Stimulated activated CD8-positive, alpha-beta memory T cell treated with anti-CD3 and anti-CD28 coated beads, Interleukin-4, amount 100 ng/mL, for 1 hour (primary cell): ENCODE measurements at places on chromosomes 6 and 20.

- no peak for DNase-seq
Observed at GRCh38 chr20:63968928-63969760, 586 bp downstream of the ZNF512B start.

DNA sequence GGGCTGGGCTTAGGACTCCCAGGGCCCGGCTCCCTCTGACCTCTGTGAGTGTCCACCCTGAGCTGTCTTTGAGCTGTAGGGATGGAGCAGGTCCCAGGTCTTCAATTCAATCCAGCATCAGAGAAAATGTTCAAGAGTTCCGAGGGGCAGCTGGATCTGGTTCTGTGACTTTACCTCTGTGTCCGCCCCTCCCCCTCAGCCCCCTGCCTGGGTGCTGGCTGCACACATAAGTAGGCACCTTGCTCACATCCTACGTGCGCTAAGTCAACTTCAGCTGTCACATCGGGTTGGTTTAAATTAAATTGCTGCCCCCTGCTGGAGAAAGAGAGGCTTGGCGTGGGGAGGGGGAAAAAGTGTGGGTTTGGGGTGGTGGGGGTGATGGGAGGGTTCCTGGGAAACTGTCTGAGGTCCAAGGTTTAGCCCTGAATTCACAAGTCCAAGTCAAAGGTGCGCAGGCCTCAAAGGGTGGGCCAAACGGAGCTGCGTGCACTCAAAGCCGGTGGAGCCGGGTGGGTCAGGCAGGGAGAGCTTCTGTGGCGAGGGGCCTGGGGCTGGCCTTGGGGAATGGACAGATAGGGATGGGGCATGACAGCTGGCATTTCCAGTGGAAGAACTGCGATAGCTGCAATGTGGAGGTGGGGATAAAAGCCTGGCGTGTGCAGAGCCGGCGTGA, 3.0 kb downstream of the WFDC5 start:
- DNase-seq = no peak

GRCh38 chr6:16575655-16576054, 185.6 kb downstream of the ATXN1 start:
- DNase-seq = no peak

DNA sequence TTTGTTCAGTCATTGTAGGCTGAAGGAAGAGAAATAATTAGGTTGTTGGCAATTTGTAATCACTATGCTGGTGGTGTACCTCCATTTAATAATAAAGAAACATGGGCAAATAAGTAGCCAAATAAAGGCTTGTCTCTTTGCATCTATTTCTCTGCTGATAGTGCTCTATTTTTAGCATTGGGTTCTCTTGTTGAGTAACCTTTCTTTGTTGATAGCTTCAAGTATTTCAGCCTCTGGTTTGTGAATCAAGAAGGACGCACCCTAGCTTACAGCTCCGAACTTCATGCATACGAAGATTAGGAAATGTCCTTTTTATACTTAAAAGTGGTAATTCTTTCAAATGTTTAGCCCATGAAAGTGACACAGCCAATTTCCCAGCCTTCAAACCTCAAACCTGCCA, 2.6 kb downstream of the PPP1R14C start:
- no peak for DNase-seq

DNA sequence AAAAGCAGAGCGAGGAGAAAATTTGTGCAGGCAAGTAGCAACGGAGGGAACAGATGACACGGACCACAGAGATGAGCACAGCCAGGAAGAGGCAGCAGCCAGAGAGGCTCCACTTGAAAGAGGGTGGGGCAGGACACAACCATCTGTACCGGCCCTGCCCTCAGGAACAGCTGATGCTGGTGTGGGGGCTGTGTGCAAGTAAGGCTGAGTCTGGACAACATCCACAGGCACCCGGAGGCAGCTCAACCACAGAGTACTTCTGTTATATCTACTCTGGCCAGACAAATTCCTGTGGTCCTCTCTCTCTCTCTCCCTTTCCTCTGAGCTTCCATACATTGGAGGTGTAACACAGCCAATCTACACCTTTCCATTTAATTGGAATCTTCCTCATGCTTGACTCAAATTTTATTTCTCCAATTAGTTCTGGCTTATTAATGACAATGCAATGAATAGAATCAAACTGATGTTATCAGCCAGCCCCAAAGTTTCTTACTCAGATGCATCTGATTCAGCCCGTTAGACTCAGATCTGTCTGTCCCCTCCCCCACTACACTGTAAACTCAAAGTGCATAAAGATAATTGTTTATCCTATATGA, 24.9 kb downstream of the KIF13A start:
- DNase-seq = no peak

DNA sequence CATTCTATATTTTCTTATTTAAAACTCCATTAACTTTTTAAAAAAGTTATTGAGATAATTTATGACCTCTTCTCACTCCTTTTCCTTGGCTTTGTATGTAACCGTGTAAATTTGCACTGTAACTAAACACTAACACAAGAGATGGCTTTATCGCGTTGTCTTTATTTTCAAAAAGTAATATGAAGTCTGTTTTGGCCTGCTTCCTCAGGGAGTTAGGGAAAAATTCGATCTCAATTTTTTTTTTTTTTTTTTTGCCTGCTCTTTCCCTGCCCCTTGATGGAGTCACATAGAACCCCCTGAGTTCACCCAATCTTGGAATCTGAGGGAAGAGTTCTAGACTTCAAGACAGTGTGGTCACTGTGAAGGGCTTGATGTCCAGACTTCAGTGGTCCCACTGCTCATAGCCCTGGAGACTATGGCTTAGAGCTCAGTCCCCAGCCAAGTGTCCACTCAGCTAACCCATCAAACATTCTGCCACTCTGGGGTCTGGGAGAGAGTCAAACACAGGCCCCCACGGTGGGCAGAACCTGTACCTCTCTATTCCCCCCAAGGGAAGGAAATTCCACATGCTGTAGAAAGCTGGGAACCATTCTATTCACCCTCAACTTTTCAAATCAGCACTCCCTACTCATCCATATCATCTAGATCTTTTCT, 15.7 kb upstream of the TBC1D22B start:
- DNase-seq = no peak

- no peak for DNase-seq
Observed at GRCh38 chr6:150290429-150290828, 78.4 kb upstream of the IYD start.

DNA sequence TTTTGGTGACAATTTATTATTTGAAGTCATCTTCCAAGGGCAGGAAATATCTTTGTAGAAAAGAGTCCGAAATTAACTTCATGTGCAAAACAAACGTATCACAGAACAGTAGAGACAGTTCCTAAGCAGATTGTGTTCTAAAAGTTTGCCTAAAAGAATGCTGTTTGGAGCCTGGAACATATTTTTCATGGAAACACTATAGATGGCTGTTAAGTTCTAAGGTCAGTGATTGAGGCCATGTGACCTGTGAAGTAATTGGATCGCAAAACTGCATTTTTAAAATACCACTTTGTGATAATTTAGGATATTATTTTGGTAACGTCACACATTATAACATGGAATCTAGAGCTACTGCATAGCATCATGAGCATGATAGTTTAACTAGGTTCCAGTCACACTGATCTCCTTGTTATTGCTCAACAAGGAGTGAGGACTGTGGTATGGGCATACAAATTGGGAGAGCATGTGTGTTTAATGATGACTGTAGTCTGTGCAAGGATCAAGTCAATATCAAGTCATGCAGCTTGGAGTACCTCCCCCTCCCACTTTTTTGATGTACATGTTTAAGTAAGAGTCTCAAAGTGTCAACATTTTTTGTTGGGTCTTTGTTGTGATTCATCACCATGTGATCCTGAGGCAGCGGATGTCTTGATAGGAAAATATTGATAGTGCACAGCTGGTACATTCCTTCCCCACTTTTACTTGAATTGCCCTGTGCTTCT, 609.3 kb upstream of the CITED2 start:
- DNase-seq = no peak

DNA sequence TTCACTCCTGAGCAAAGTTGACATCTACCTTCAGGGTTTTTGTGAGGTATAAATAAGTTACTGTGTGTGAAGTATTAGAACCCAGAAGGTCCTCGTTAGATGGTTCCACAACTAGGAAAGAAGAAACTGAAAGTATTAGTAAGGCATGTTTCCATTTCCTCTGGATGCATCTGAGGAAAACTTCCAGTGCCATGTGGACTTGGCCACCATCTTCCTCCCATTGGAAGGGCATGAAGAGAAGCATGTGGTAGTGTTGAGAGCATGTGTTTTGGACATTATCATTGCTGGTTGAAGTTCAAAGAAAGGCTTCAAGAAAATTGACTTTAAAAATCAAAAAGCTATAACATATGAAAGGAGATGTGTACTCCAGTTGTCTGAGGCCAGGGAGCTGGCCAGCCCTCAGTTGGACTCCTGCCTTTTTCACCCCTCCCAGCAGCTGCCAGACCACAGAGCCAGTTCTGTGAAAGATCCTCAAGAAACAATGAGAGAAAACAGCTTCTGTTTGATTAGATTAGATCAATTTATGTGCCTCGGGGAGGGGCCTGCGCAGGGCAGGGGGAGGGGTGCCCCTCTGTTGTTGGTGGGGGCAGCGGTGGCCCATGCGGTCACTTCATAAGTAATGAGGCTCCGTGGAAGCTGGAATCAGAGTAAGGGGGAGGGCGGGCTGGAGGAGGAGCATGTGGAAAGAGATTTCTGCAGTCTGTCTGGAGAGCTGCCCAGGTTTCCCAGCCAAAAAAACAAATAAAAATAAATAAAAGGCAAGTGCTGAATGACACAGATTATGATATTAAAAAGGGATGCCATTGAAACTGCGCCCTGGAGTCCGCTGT, 154.0 kb downstream of the JARID2 start:
- no peak for DNase-seq

DNA sequence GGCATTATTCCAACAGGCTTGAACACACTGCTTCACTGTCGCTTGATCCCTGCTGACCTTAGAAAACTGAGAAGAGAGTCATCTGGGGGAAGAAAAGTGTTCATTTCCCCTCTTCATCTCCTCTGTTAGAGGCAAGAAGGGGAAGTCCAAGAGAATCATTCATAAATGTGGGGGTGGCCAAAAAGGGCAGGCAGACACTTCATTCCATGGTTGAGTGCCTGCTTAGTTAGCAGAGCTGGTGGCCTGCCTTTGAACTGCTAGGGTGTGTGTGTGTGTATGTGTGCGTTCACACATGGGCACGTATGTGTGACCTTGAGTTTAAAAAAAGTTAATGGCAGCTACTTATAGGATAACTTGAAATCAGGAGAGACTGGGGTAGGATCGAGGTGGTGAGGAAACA, 39.4 kb upstream of the RFPL4B start:
- no peak for DNase-seq

- DNase-seq = no peak
Observed at GRCh38 chr6:15912505-15913400, 216.1 kb upstream of the MYLIP start.

- no peak for DNase-seq
Observed at GRCh38 chr20:51456511-51457509, 85.7 kb downstream of the NFATC2 start.

- no peak for DNase-seq
Observed at GRCh38 chr20:63641146-63641791, 12.0 kb downstream of the STMN3 start.
